ENCODE measurements at places on chromosomes 2 and 18. TPM values are rescaled to one million over a fixed set of nuclear protein-coding genes. Genes with fewer than 3 reads are reported as not detected.

Gene NT5DC4
- not detected for total RNA-seq

Gene ASAP2
- total RNA-seq, result 11.8 TPM

Gene KCNG2
- 0.32 TPM for total RNA-seq

Gene APCDD1
- total RNA-seq, result 9.9 TPM

Gene LYPD1
- 3.3 TPM for total RNA-seq

Gene RBKS
- 3.9 TPM for total RNA-seq

Gene EFR3B
- total RNA-seq, result 8.9 TPM

Gene COL5A2
- total RNA-seq, result 16.0 TPM

Gene GKN1
- total RNA-seq, result not detected

DNA sequence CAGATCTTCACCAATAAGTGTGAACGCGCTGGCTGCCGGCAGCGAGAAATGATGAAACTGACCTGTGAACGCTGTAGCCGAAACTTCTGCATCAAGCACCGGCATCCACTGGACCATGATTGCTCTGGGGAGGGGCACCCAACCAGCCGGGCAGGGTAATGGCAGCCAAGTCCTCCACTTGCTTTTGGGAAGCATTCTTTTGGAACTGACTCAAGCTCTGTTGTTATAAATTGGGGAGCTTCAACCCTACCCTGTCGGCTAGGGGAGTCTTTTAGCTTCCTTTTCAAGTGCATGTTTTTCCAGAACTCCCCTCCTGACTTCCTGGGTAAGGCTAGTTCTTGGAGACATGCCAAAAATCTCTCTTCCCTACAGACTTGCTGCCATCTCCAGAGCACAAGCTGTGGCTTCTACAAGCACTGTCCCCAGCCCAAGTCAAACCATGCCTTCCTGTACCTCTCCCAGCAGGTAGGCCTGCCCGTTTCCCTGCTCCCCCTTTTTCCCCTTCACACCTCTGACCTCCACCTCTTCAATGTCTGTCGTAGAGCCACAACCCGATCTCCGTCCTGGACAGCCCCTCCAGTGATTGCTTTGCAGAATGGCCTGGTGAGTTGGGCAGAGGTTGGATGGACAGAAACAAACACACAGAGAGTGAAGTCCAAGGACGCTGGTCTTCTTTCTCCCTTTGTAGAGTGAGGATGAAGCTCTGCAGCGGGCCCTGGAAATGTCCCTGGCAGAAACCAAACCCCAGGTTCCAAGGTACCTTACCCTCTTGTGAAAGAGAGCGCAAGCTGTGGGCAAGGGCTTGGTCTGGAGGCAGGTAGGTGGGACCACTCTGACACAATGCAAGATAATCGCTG, 1.5 kb downstream of the ZFAND2B start:
- no peak for DNase-seq

DNA sequence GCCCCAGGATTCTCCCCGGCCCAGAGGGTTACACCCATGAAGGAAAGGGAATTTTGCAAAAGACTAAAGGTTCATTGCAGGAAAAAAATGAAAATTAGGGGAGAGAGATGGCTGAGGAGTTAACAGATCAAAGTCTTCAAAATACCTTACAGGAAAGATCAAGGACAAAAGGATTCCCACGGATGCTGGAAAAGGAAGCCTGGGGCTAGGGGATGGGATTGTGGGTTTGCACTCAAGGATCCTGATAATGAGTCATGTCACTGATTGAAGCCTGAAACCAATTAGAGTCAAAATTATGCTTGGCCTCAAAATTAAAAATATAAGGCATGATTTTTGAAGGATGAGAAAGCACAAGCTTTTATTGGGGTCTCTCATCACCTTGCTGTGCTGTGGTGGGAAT, 32.6 kb upstream of the COPS8 start:
- no peak for DNase-seq

DNA sequence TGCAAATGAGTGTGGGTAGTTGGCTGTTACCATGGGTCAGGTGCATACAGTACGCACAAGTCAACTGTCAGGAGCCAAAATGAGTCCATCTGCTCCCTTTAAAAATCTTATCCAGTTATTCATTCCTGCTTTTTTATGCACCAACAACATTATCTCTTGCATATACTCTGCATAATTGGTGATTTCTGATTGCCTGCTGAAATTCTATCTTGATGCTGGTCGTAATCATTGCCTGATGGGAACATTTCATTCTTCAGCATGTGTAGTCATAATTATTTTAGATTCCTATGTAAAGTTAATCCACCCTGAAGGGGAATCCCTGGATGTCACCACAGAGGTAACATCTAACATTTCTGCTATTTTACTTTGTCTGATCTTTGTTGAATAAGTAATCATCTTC, 102.2 kb upstream of the RND3 start:
- no peak for DNase-seq

GRCh38 chr2:175366815-175367214, 185.3 kb upstream of the ATP5MC3 start:
- DNase-seq, result no peak

- DNase-seq, result no peak
Measured at GRCh38 chr2:39530411-39530866, 93.4 kb upstream of the MAP4K3 start.

GRCh38 chr2:122072666-122073065, 317.2 kb downstream of the TSN start:
- DNase-seq, result no peak

GRCh38 chr2:74525717-74526648, at the start of gene DQX1:
Gene DQX1, minus strand, starts transcription at chr2:74526231. Its CDS starts 502 bp downstream, at chr2:74525729.
- DNase-seq, result peak; percentile 46

- DNase-seq, result no peak
Measured at GRCh38 chr18:10315522-10315921, 138.9 kb upstream of the APCDD1 start.

All from cardiac septum (tissue), 1 donor.